ENCODE measurements at places on chromosomes 3 and 15.

- DNase-seq, result no peak
These were observed 38.6 kb downstream of the MGLL start for GRCh38 chr3:127783642-127784160.

DNA sequence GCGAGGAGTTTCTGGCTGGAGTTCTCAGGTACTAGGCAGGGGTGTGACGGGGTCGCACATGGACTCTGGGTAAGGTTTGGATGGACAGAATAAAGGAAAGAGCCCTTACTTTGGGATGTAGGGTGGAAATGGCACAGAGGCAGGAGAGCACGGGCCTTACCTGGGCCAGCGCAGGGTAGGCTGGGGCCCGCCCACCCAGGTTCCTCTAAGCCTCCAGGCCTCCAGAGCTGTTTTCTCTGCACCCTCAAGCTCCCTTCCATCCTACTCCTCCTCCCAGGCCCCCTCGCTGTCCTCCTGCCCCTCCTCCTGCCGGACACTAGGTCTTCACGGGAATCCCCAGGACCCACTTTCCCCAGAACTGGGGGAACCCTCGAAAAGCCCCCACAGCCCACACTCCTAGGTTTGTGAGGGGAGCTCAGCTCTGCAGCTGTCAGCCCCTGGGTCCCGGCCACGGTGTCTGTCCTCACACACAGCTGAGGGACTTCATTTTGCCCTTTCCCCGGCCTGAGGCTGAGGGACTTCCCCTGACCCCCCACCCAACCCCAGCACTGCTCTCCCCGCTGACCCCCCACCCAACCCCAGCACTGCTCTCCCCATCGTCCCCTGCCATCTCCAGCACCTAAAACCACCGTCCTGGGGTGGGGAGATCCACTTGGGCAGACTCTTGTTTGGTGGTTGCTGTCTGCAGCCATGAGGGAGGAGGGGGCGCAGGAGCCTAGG lies 53.0 kb upstream of the PCSK6 start:
- no peak for DNase-seq

GRCh38 chr15:40508216-40508615 lies 37.4 kb downstream of the CHST14 start:
- DNase-seq, result no peak

- no peak for DNase-seq
These were observed 79.6 kb downstream of the DHX36 start for GRCh38 chr3:154244644-154245043.

GRCh38 chr3:36362973-36363372 lies 17.3 kb upstream of the STAC start:
- DNase-seq, result no peak

DNA sequence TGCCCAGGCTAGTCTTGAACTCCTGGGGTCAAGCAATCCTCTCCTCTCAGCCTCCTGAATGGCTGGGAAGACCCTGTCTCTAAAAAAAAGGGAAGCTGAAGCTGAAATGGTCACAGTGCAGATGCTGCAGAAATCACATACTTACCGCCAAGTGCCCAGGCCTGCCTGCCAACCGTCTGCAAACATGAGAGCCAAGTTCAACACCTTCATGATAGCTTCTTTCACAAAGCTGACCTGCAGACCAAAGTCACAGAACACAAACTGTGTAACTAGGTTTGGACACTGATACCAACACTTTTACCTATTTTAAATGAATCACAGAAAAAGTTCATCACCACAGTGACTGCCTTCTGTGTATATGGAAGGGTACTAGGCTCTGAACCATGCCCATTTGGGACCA lies 22.8 kb upstream of the CYFIP1 start:
- DNase-seq, result no peak

DNA sequence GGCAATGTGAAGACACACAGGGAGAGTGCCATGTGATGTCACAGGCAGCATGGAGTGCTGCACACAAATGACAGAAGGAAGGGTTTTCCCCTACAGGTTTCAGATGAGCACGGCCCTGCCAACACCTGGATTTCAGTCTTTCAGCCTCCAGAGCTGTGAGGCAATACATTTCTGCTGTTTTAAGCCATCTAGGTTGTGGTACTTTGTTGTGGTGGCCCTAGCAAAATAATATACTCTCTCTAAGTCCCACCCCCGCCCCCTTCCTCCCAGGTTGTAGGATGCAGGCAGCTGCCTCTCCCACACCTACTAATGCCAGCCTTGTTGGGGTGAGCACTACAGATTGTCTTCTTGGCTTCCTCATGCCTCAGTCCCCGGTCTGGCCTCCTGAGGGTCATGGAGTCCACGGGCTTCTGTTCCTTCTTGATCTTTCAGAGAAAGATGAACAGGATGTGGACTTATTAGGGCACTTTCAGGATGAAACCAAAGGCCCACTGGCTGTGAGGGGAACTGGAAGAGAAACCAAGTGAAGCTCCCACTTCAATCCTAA lies 180.0 kb downstream of the CD47 start:
- no peak for DNase-seq

DNA sequence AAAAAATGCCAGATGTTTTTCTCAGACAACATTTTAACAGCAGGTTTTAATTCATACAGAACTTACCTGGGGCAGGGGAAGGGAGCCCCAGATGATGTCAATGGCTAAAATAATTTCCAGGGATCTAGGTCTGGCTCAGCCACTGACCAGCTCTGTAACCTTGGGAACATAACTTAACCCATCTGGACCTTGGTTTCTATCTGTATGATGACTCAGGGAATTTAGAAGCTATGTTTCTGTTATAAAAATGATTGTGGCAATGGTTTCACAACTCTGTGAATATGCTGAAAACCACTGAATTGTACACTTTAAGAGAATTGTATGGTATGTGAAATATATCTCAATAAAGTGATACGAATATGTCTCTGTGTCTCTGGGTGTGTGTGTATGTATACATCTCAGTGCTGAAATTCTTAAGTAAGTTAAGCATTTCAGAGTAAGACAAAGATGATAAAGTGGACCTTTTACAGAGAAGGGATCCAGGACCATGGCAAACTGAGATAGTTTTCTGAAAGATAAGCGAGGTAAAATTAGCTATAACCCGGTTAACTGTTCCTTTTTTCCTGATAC lies 2.9 kb downstream of the SH3GL3 start:
- no peak for DNase-seq

Measured in activated naive CD8-positive, alpha-beta T cell treated with anti-CD3 and anti-CD28 coated beads, Interleukin-2, amount 10 ng/mL, durations not matched to agents 7 days and 5 days (primary cell).